Activated CD4-positive, CD25-positive, alpha-beta regulatory T cell treated with anti-CD3 and anti-CD28 coated beads, Interleukin-2, amount 50 U/mL, for 72 hours (primary cell): ENCODE measurements at places on chromosomes 3 and 15.

DNA sequence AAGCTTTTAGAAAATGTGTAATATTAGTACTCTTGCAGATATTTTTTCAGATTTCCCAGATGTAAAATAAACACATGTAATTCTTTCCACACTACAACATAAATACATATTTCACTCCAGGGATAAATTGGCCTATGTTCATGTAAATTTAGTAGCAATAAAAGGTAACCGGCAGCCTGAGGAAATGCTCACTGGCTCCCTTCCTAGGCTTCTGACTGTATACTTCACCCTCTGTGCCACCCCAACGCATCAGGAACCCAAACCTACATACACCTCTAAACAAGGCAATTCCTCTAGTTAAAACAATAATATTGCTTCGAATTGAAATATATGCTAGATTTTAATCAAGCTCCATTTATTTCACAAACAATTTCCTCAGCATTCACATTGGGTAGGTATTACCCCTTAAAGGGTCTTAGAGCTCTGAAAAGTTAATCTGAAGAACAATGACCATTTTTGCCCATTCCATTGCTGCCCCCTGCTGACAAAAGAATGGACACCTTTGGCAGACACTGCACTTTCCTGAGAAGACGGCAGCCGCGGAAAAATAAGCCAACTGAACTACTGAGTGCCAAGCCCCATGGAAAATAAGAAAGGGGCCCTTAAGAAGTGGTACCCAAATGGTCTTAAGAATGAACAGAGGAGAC is 212.5 kb downstream of the OSBPL10 start:
- no peak for DNase-seq

DNA sequence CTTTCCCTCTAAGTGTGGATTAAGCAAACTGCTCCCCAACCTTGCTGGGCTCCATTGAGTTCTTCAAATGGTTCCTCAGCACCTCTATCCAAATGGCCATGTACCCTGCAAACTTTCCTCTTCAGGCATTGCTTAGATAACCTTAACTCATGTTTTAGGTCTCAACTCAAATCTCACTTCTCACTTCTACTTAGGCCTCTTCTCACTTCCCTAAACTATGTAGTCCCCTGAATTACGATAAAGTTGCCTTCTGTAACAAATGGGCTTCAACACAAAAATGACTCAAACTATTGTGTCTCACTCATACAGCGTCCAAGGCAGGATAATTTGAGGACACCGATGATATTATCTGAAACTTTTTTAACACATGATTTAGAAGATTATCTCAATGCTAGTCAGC is 62.4 kb upstream of the STAC start:
- DNase-seq, result no peak

DNA sequence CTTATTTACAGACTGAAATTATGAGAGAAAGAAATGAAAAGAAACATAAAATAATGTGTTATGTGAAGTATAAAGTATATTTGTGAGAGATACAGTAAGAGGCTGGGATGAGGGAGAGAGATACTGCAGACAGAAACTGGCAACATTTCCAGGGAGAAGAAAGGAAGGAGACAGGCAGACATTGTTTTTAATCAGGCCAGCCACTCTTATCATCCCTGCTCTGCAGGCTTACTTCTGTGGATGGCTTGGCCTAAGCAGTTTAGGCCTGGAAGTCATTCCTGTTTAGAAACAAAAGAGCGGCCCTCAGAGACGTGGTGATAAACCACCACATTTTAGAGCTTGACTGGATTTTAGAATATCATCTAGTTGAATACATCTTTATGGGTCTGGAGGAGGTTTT is 12.4 kb downstream of the PCCB start:
- DNase-seq, result no peak

GRCh38 chr3:172289583-172289982 is 158.7 kb downstream of the GHSR start:
- DNase-seq, result no peak

DNA sequence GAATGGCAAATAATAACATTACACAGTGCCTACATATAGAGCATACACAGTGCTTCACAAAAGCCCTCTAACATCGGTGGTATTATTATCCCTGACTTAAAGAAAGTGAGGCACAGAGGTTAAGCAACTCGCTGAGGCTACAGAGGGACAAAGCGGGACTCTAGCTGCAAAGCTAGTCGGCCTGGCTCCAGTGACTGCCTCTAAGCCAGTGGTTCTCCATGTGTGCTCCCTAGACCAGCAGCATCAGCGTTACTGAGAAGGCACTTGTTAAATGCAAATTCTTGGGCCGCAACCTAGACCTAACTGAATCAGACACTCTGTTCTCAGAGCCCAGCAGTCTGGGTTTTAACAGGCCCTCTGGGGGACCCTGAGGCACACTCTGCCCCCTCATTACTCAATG is 33.1 kb upstream of the LIPC start:
- no peak for DNase-seq

DNA sequence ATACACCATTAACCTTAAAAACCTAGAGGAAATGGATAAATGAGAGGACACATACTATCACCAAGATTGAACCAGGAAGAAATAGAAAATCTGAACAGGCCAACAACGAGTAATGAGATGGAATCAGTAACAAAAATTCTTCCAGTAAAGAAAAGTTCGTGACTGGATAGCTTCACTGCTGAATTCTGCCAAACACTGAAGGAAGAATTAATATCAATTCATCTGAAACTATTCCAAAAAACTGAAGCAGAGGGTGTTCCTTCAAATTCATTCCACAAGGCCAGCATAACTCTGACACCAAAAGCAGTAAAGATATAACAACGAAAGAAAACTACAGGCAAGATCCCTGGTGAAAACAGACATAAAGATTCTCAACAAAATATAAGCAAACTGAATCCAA is 195.8 kb upstream of the GPR149 start:
- DNase-seq, result no peak

GRCh38 chr3:194326968-194327217 is 24.2 kb downstream of the CPN2 start:
- no peak for DNase-seq

GRCh38 chr3:71046791-71047190 is 536.7 kb downstream of the FOXP1 start:
- DNase-seq, result no peak

DNA sequence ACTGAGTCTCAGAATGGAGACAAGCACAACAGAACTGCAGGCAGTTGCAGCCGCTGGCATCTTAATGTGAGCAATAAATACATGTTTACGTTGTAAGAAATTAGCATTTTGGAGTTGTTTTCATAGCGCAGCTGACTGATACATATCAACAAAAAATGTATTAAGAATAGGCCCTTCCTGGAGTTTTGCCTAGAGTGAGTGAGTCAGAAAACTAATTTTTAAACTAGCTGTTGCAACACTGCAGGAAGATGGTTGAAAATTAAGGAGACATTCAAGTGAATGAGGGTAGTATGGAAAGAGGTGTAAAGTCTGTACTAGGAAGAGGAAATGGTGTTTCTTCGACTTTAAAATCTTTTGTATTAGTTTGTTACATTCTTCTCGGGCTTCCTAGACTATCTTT is 39.6 kb upstream of the TIMP4 start:
- no peak for DNase-seq

DNA sequence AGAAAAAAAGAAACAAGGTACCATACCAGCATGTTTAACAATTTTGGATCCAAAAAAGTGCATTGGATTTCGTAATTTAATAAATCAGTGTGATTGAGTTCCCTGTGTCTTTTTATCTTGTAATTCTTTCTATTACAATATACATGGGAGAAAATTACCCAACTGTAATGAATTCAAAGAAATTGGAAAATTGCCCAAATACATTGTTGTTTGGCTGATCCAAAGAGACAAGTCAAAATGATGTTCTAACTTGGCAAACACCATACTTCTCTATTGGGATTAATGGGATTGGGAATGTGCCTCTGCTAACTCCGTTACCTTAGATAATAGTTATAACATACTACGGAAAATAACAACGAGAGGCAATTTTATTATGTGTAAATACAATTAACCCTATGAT is 1097.1 kb downstream of the ROBO1 start:
- DNase-seq, result no peak

GRCh38 chr3:44175070-44175469 is 66.6 kb upstream of the TOPAZ1 start:
- no peak for DNase-seq

GRCh38 chr3:129419476-129419875 is 9.0 kb downstream of the EFCAB12 start:
- no peak for DNase-seq

DNA sequence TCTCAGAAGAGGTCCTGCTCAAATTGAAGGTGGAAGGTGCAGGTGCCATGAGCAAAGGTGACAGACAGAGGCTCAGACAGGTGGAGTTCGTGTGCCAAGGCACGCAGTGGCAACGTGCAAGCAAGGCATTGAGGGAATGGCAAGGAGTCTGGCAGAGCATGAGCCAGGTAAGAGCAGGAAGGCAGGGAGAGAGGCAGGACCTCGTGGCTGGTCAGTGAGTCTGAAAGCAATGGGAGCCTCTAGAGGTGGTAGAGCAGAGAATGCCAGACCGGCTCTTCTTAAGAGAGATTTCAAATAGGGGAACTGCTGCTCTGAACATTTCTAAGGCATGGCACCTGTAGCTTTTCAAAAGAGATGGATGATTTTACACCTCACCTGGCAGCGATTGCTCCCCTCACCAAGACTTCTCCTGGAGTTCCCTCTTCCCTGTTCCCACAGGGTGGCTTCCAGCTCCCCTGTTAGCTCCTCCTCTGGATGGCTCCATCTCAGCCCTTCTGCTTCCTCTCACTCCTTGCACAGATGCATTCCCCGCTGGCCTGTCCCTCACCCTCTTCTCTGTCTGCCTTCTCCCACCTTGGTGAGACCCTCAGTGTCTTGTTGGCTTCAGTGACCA is 2.7 kb downstream of the MYO5C start:
- no peak for DNase-seq

- no peak for DNase-seq
Measured at GRCh38 chr3:13281507-13282357, 138.4 kb downstream of the NUP210 start.

- no peak for DNase-seq
Measured at GRCh38 chr3:85304360-85304964, 345.7 kb downstream of the CADM2 start.

DNA sequence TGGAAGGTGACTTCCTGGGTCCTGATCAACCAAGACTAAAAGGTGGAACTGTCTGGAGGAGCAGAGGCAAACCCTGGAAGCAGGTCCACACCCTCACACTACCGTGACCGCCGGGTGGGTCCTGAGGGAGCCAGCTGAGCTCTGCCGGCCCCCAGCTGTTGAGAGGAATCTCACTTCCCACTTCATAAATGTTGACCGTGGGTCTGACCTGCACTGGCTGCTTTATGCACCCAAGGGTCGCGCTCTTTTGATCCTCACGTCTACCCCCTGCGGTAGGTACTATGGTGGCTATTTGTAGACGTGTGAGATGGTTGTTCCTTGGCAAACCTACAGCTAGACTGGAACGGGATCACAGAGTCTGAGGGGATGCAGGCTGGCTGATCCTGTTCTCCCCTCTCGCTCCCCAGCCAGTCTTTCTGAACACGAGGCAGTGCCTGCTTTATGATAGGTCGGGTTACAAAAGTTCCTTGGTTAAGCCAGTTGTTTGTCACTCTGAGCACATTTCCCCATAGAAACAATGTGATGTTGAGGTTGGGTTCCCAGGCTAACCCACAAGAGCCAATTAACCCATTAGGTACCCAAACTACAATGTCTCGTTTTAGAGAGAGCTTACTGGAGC is 113.0 kb upstream of the ETV5 start:
- DNase-seq, result no peak

DNA sequence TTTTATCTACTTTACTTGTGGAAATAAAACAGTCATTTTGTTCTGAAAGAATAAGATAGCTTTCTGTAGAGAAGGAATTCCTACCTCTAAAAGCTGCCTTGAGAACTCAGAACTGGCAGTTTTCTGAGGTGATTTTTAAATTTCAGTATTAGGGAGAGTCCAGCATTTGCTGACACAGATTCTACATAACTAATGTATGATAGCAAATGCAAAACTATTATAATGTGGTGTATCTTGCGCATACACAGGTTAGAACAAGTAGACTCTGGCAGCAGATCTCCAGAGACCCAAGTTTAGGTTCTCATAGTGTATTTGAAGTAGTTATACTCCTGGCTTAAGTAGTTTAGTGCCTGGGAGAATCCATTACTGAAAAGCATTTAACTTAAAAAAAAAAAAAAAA is 30.8 kb downstream of the OIP5 start:
- DNase-seq, result no peak

DNA sequence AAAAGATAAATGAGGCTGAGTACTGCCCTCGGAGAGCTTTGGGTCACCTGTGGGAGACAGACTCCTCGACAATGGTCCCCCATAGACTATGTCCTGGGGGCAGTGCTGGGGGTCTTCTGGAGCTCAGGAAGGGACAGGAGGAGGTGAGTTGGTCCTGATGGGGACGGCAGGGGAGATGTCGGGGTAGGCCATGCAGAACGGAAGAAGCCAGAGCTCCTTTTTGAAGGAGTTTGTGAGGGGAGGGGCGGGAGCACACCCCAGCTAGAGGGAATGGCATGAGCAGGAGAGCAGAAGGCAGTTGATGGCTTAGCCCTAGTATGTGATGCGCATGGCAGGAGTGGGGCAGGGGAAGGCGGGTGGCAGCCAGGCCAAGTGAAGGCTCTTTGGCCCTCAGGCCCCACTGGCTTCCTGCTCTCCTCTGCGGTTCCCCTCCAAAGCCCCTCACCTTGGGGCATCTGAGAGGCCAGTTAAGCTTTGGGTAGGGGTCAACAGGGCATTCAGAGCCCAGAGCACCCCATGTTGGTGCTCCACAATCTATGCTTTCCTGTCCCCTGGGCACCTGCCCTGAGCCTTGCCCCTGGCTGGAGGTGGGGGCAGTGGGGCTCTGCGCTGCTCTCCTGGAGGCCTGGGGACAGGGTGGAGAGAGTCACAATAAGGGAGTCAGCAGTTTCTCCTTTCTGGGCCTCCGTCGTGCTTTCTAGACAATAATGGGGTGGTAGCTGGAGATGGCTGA is 179.3 kb downstream of the SMAD6 start:
- DNase-seq, result no peak

- DNase-seq, result no peak
Measured at GRCh38 chr15:77018796-77019505, 24.0 kb downstream of the PSTPIP1 start.

DNA sequence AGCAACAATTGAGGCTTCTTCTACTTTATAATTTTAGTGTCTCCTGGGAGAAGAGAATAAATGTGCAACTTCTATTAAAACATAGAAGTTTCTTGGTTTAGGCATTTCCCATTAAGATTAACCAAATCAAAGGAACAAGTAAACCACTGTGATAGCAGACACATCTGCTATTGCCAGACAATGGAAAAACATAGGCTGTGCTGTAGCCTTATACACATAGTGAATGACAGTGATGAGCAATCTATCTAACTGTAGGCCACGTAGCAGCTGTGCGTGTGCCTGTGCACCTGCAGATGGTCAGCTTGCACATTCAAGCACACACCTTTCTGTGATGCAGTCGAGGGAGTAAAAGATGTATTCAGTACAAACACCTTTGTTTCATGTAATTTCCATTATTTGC is 32.7 kb downstream of the GNB4 start:
- DNase-seq, result no peak

GRCh38 chr15:43404130-43404529 is 33.2 kb downstream of the TUBGCP4 start:
- no peak for DNase-seq
